ENCODE measurements at places on chromosomes 11 and 22. TPM values are rescaled to one million over a fixed set of nuclear protein-coding genes. Genes with fewer than 3 reads are reported as not detected.

ARL2 gene
- polyA plus RNA-seq, result 252 TPM

SAA2 gene
- polyA plus RNA-seq, result not detected

LSP1 gene
- 0.34 TPM for polyA plus RNA-seq

APOL3 gene
- 0.21 TPM for polyA plus RNA-seq

KIRREL3 gene
- polyA plus RNA-seq, result 3.7 TPM

DNA sequence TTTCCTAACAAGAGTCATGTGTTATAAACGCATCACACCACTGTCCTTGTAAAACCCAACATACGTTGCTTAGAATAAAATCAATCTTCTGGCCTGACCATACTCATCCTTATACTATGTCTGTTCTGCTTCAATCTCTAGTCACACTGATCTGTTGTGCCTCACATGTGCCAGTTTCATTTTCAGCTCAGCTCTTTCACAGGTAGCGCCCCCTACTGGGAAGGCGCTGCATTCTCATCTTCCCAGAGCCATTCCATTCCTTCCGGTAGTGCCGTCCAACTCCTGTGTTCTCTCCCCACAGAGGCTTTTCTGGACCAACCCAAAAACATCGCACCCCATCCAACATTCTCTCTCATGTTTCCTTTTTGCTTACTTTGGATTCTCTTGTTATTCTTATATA, 22.2 kb downstream of the CASP5 start:
- H3K4me1 ChIP-seq, result peaks cover 5% of the 10 kb centered on the region
- no peak overlapping the region for H3K27ac ChIP-seq
- H3K27me3 ChIP-seq, result no peaks in the 10 kb centered on the region
- no peak for DNase-seq
- no peak overlapping the region for H3K4me3 ChIP-seq

TBRG1 gene
- polyA plus RNA-seq, result 22.0 TPM

RASSF10 gene
- not detected for polyA plus RNA-seq

GRCh38 chr11:99199341-99199740, 178.6 kb downstream of the CNTN5 start:
- no peak for DNase-seq
- no peak overlapping the region for H3K27ac ChIP-seq
- no peaks in the 10 kb centered on the region for H3K36me3 ChIP-seq

- no peak overlapping the region for H3K27ac ChIP-seq
- H3K4me3 ChIP-seq, result no peak overlapping the region
- no peaks in the 10 kb centered on the region for H3K36me3 ChIP-seq
- peaks cover 15% of the 10 kb centered on the region for H3K27me3 ChIP-seq
Measured at GRCh38 chr11:17459236-17459896, 17.3 kb downstream of the ABCC8 start.

DNA sequence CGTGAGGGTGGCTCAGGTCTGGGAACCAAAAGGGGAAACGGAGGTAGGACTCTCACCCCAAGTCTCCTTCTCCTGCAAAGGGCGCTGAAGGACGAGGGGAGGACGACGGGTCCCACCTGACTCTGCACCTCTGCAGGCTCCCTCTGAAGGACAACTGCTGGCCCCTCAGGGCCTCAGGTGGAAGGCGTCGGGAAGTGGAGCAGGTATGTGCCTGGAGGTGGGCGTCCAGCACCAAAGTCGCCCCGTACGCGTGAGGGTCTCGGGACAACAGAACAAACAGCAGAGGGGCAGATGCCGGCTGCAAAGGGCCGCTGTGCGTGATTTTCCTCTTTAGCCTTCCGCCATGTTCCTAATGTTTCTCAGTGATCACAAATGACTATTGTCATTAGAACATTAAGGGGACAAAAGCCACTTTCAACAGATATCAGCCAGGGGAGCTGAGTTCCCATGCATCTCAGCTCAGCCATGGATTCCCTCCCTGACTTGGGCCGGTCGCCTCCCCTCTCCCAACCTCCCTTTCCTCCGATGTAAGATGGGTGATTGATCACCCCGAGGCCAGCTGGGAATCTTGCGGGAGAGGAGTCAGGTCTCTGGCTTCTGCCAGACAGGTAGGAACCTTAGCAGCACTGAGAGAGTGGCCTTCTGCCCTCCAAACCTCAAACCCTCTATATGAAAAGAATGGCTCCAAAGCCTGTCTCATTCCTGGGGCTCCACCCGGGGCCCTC, 836 bp downstream of the SLC16A8 start:
- H3K36me3 ChIP-seq, result no peaks in the 10 kb centered on the region
- no peak for DNase-seq
- no peaks in the 10 kb centered on the region for H3K4me1 ChIP-seq
- H3K27ac ChIP-seq, result no peak overlapping the region
- no peak overlapping the region for H3K4me3 ChIP-seq
- no peaks in the 10 kb centered on the region for H3K27me3 ChIP-seq

CACNA1I gene
- under 0.01 TPM for polyA plus RNA-seq

DNA sequence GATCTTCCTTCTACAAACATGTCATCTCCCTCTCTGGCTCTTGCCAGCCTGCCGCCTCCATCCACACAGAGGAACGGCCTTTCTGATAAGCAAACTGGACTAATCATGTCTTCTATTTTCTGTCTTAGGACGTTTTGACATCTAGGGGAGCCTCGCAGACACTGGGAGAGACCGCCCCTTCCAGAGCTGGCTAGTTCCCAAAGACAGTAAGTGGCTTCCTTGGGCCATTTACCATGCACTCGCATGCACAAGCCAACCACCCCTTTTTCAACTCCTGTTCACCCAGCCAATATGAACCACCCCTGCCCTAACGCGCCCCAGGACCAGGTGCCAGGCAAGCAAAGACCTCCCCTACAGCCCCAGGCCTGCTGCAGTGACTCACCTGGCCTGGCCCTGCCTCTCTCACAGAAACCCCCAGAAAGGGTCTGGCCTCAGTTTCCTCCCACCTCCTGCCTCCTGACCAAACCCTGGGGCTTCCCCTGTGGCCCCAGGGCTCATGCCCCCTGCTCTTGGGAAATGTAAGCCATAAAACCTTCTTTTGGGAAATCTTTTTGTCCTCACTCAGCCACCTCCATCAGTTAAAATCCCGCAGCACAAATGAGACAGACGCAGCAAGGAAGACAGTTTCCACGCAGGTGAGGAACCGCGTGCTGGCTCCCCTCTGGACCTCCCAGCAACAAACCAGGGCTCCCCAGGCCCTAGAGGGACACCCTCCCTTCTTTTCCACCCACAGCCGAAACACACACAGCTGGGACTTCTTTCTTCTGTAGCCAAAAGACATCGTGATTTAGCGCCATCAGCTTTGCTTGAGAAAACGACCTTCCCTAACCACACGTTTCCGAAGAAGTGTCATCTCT, 38.5 kb downstream of the SHANK2 start:
- no peak for DNase-seq
- no peak overlapping the region for H3K27ac ChIP-seq
- no peaks in the 10 kb centered on the region for H3K27me3 ChIP-seq
- no peaks in the 10 kb centered on the region for H3K36me3 ChIP-seq
- H3K4me1 ChIP-seq, result no peaks in the 10 kb centered on the region
- no peak overlapping the region for H3K4me3 ChIP-seq

GRCh38 chr11:4118107-4118506, 23.5 kb downstream of the RRM1 start:
- H3K4me1 ChIP-seq, result no peaks in the 10 kb centered on the region
- H3K4me3 ChIP-seq, result peak overlapping the region; percentile 33
- no peaks in the 10 kb centered on the region for H3K27me3 ChIP-seq
- peaks cover 34% of the 10 kb centered on the region for H3K36me3 ChIP-seq
- no peak for DNase-seq
- peak overlapping the region; percentile 17 for H3K27ac ChIP-seq

IL18 gene
- polyA plus RNA-seq, result 0.28 TPM

DNA sequence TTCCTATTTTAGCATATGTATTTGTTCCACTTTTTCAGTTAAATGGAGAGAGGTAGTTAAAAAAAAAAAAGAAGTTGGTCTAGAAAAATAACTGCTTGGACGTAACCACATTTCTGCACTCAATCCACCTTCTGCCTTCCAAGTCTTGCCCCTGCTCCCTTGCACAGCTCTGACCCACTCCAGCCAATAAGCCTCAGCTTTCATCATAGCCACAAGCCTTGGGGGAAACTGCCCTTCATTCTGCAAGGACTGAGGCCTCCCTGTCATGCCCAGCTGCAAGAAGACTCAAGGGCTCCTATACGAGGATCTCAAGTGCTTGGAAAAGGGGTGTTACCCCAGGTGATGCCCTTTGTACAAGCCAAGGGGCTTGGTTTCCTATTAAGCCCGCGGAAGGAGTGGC, 36.0 kb upstream of the OAF start:
- peaks cover 25% of the 10 kb centered on the region for H3K27me3 ChIP-seq
- DNase-seq, result no peak
- no peak overlapping the region for H3K4me3 ChIP-seq
- no peaks in the 10 kb centered on the region for H3K4me1 ChIP-seq
- no peak overlapping the region for H3K27ac ChIP-seq

KCNE3 gene
- polyA plus RNA-seq, result not detected

MMP27 gene
- polyA plus RNA-seq, result not detected

DEFB131B gene
- not detected for polyA plus RNA-seq

CFL1 gene
- polyA plus RNA-seq, result 4,252 TPM

GRCh38 chr11:116644201-116644940, 128.4 kb downstream of the BUD13 start:
- DNase-seq, result peak; percentile 40
- no peaks in the 10 kb centered on the region for H3K36me3 ChIP-seq
- no peak overlapping the region for H3K27ac ChIP-seq
- H3K4me1 ChIP-seq, result peaks cover 19% of the 10 kb centered on the region
- no peak overlapping the region for H3K4me3 ChIP-seq
- H3K27me3 ChIP-seq, result no peaks in the 10 kb centered on the region

GRCh38 chr22:46250035-46250782, at the start of gene CDPF1:
Gene CDPF1, minus strand, starts transcription at chr22:46250293. Its CDS starts 2,009 bp downstream, at chr22:46248284.
- H3K4me3 ChIP-seq, result peak within 1 kb of the TSS; percentile 93
- H3K27ac ChIP-seq, result peak within 1 kb of the TSS; percentile 92
- H3K4me1 ChIP-seq, result no peaks in the 10 kb centered on the region
- peaks cover 7% of the 10 kb centered on the region for H3K36me3 ChIP-seq

GAL3ST1 gene
- polyA plus RNA-seq, result 0.08 TPM

DNA sequence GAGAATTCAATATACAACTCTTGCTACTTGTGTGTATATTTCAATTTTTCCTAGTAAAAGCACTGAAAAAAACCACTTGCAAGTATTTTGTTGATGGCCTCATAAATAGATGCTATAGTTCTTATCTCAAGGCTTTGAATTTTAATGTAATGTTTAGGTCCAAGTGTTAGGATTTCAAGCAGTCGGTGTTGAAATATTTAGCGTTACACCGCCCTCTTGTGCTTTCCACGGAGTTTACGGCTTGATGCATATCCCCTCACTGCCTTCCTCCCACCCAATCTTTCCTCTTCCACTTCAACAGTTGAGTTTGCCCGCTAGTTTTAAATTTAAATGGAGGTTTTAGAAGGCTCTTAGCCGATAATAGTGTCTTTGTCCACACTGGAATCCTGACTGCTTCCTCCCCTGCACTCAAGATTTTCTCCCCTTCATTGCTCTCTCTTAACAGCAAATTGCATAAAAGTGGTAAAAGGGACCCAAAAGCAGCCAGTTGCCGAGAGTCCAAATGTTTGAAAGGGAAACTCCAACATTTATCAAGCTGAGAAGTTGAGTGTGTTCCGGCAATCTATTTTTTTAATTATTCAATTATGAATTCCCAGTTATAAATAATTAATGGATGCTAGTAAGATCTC, 25.9 kb upstream of the HTATIP2 start:
- peak; percentile 74 for DNase-seq
- H3K4me1 ChIP-seq, result peaks cover 3% of the 10 kb centered on the region
- H3K4me3 ChIP-seq, result no peak overlapping the region
- H3K36me3 ChIP-seq, result no peaks in the 10 kb centered on the region
- no peak overlapping the region for H3K27ac ChIP-seq
- H3K27me3 ChIP-seq, result peaks cover 4% of the 10 kb centered on the region

GRCh38 chr11:128666397-128666796, 27.5 kb upstream of the FLI1 start:
- H3K27ac ChIP-seq, result no peak overlapping the region
- no peak overlapping the region for H3K4me3 ChIP-seq
- no peak for DNase-seq
- H3K4me1 ChIP-seq, result peaks cover 8% of the 10 kb centered on the region
- no peaks in the 10 kb centered on the region for H3K27me3 ChIP-seq

- H3K4me3 ChIP-seq, result no peak overlapping the region
- peaks cover 15% of the 10 kb centered on the region for H3K27me3 ChIP-seq
- H3K4me1 ChIP-seq, result no peaks in the 10 kb centered on the region
- no peaks in the 10 kb centered on the region for H3K36me3 ChIP-seq
Measured at GRCh38 chr22:36965696-36966095, 52.3 kb downstream of the CSF2RB start.

DNA sequence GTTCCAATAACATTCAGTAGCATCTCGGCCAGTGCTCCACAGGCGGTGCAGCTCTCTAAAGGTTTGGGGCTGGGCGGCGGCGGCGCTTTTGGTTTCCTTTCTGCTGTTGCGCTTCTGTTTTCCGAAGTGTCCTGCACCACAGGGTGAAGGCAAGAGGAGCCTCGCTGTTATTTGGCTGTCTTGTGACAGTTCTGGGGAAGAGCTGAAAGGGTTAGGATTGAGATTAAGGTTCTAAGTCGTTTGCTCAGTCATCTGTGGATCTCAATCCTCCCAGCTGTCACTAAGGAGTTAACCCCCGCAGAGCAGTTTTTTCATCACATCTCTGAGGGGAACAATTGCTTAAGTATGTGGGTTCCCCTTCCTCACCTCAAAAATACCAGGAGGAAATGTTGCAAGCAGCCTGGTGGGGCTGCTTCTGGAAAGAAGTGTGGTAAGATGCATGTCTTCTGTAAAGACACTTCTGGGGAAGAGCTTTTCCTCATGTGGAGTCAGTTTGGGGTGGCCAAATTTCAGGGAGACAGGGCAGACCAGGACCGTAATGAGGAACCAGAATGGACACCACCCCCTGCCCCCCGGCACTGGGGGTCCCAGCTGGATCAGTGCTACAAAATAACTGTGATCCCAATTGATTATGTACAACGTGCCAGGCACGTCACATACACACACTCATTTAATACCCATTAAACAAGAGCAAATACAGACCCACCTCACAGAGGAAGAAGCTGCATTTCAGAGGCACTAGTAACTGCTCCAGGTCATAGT, 14.2 kb downstream of the TMEM121B start:
- no peak for DNase-seq
- H3K27ac ChIP-seq, result no peak overlapping the region
- no peaks in the 10 kb centered on the region for H3K27me3 ChIP-seq
- H3K36me3 ChIP-seq, result no peaks in the 10 kb centered on the region
- no peak overlapping the region for H3K4me3 ChIP-seq

- peaks cover 9% of the 10 kb centered on the region for H3K4me1 ChIP-seq
- no peak overlapping the region for H3K4me3 ChIP-seq
- peak; percentile 60 for DNase-seq
- H3K27me3 ChIP-seq, result no peaks in the 10 kb centered on the region
- no peaks in the 10 kb centered on the region for H3K36me3 ChIP-seq
- peak overlapping the region; percentile 72 for H3K27ac ChIP-seq
Measured at GRCh38 chr22:28594797-28595462, 84.7 kb downstream of the TTC28 start.

DNA sequence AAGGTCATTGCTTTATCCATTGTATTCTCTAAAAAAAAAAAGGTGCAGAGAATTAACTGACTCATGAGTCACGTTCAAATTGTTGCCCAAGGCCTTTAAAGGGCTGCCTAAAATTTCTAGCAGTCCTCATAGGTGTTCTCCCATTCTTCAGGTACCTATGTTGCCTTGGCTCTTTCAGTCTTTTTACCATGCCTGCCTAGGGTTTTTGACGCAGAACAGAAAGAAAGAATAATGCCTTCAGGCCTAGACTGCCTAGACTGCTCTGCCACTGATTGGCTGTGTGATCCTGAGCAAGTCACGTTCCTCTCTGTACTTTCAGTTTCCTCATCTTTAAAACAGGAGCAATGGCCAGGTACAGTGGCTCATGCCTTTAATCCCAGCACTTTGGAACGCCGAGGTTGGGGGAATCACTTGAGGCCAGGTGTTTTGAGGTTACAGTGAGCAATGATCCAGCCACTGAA, 21.5 kb downstream of the CTSC start:
- no peak overlapping the region for H3K27ac ChIP-seq
- no peaks in the 10 kb centered on the region for H3K36me3 ChIP-seq
- no peak overlapping the region for H3K4me3 ChIP-seq
- no peak for DNase-seq
- peaks cover 2% of the 10 kb centered on the region for H3K4me1 ChIP-seq
